ENCODE measurements at places on chromosomes 11 and 22.
A peak's percentile ranks its signal among the peaks of the same experiment; 100 is the strongest.

DNA sequence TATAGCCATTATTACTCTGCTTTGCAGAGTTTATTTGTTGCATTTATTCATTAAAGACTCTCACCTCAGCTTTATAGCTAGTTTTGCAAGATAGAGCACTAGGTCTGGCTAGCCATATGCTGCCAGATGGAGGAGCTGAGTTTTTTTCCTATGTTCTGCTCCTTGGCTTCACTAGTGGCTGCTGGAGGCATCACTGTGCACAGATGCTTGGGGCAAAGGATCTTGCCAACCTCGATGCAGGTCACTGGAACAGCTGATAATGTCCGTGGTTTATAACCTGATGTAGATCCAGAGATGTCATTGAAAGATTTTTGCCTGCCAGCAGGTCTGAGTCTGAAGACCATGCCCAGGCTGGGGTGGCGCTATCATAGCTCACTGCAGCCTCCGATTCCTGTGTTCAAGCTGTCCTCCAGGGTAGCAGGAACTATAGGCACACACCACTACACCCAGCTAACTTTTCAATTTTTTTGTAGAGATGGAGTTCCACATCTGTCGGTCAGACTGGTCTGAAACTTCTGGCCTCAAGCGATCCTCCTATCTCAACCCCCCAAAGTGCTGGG lies 63.2 kb downstream of the PACS1 start:
- no peak for DNase-seq

DNA sequence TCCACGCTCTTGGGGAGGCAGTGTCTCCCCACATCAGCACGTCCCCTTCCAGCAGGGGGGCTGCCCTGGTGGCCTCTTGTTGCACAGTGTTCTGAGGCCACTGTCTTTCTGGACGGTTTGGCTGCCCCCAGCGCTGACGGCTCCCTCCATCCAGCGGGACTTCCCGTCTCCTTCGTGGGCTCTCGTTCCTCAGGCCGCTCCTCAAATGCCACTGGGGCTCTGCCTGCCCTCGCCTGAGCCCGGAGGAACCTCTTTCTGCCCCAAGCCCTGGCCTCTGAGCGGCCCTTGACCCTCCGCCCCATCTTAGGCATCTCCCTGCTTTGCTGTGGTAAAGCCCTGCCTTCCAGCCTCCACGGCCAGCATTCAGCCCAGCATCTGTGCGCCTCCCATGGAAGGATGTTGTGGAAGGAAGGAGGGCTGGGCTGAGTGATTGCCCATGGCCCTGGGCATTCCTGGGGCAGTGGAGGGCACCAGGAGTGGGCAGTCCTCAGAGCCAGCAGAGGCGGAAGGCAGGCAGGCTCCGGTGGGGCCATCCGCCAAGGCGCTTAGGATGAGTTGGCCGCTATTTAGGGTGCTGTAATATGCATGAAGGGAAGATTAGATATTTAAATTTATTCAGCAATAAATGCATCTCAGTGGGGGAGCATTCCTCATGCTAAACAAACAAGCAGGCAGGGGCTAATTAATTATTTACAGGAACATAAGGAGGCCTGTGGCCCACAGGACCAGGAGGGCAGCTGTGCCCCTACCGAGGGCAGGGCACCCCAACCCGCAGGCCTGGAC lies 17.8 kb downstream of the OTUB1 start:
- no peak for DNase-seq

- no peak for DNase-seq
Observed at GRCh38 chr11:11016068-11016467, 158.2 kb upstream of the ZBED5 start.

GRCh38 chr11:130890039-130890745 lies 26.1 kb downstream of the SNX19 start:
- no peak for DNase-seq

DNA sequence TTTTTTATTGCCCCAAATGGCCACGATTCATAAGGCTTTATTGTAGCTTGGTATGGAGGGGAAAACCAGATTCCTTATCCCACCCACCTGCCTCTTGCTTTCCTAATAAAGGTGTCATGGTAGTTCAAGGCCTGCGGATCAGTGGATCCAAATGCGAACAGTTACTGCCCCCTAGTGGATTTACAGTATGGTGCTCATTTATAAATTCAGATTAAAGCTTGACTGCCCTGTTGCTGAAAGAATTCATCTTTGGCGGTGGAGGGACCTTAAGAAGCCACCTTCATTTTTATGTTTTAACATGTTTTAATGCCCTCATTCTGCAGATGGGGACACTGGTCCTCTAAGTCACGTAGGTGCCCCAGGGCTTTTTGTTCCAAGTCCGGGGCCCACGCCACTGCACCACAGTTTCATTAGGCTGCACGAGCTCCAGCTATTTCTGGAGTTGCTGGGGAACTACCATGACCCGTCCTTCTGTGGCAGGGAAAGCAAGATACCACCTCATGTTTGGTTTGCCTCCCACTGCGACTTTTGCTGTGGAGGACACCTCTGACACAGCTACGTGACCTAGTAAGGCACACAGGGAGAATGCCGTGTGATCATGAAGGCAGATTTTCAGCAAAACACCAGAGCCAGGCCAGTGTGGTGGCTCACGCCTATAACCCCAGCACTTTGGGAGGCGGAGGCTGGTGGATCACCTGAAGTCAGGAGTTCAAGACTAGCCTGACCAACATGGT lies 15.6 kb upstream of the INCENP start:
- no peak for DNase-seq

- DNase-seq, result no peak
Observed at GRCh38 chr11:85694385-85694980, 8.5 kb upstream of the CCDC89 start.

GRCh38 chr11:101860696-101861427 lies 53.9 kb upstream of the CEP126 start:
- no peak for DNase-seq

DNA sequence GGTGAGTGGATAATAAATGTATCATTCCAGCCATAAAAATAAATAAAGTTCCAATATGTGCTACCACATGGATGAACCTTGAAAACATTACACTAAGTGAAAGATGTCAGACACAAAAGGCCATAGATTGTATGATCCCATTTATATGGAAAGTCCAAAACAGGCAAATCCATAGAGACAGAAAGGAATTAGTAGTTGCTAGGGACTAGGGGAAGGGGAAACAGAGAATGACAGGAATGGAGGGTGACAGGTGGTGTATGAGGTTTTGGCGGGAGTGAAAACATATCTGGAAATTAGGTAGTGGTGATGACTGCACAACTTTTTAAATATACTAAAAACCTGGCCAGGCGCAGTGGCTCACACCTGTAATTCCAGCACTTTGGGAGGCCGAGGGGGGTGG lies 15.2 kb upstream of the CARD10 start:
- DNase-seq, result no peak

GRCh38 chr11:46450846-46451477 lies 59.4 kb upstream of the CHRM4 start:
- no peak for DNase-seq

DNA sequence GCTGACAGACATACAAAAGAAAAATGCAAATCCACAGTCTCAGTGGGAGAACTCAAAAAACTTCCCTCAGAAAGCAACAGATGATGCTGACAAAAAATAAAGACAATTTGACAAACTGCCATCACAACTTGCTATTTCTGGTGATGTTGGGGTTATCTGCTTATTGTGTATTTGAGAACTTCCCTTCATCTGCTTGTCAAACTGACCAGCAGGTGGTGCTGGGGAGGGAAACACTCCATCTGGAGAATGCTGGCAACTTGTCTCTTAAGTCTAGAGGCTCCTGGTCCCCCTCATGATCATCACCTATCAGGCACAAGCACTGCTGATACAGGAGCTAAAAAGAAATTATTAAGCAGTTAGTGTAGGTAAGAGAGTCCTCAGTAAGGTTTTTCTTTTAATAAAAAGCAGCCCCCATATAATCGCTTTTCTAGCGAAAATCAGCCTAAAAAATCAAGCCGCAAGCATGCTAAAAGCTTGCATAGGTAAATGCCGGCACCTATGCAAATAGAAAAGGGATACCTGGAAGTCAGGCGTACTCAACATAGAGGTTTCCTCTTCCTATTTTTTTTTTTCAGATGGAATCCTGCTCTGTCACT lies 9.8 kb upstream of the FAM111B start:
- peak; percentile 50 for DNase-seq

GRCh38 chr11:129817534-129818051 lies 1.9 kb downstream of the TMEM45B start:
- DNase-seq, result no peak

DNA sequence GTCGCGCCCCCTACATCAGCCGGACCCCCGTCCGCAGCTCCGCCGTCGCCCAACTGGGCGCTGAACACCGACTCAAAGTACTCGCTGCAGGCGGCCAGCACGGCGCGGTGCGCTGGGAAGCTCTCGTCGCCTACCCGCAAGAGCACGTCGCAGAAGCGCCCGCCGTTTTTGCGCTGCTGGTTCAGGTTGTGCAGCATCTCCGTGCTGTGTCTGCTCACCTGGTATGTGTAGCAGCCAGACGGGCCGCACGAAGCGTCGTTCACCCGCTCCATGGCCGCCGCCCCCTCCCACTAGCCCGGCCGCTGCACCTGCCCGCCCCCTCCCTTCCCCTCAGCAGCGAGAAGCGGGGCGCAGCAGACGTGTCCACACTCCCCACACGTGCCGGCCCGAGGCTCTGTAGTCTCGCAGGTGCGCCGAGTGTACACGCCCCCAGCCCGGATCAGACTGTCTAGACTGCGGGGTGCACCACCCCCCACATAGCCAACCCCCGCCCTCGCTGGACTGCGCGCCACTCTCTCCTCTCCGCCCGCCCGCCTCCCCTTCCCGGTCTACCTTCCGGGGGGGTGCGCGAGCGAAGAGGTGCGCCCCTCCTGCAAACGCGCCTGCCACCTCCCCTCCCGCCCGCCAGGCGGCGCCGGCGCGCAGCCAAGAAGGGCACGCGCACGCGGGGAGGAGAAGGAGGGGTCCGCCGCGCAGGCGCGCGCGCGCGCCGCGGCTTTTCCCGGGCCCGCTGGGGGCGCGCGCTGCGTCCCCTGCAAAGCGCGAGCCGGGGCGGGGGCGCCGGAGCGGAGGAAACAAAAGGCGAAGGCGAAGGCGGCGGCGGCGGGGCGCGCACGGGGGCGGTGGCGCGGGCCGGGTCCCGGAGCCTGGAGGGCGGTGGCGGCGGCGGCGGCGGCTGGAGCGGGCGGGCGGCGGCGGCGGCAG lies 553 bp downstream of the PATZ1 start:
- DNase-seq, result peak; percentile 79

GRCh38 chr11:10803676-10804075 lies 5.0 kb downstream of the EIF4G2 start:
- no peak for DNase-seq

GRCh38 chr11:46489656-46490560 lies 98.3 kb upstream of the CHRM4 start:
- no peak for DNase-seq

- DNase-seq, result no peak
Observed at GRCh38 chr11:96111308-96111707, 187.4 kb upstream of the MTMR2 start.

DNA sequence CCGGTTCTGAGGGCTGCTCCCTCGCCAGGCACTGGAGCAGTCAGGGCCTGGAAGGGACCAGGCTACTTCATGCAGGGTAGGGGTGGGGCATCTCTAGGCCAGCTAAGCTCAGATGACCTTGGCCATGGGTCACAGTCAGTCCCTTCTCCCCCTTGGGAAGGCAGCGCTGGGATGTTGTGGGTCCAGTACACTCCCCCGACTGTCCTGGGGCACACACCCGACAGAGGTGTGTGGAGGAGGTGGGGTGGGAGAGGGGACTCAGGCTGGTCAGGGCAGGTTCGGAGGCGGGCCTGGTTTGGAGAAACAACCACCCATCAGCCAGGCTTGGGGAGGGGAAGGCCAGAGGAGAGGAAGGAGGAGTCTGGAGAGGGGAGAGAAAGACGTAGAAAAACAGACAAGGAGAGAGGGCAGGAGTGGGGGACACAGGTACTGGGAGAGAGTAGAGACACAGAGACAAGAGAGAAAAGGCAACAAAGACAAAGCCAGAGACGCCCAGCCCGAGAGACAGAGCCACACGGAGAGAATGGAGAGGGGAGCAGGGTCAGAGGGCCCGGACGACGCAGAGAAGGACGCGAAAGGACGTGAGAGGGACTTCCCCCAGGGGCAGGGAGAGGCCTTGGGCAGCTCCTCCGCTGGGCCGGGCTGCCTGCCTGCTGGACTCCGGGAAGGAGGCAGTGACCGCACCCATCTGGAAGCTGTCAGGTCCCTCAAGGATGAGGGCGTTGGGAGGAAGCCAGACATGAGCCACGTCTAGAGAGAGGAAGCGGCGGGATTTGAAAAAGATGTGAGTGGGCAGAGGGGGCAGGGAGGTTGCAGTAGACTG lies 30.6 kb upstream of the TSKU start:
- no peak for DNase-seq

DNA sequence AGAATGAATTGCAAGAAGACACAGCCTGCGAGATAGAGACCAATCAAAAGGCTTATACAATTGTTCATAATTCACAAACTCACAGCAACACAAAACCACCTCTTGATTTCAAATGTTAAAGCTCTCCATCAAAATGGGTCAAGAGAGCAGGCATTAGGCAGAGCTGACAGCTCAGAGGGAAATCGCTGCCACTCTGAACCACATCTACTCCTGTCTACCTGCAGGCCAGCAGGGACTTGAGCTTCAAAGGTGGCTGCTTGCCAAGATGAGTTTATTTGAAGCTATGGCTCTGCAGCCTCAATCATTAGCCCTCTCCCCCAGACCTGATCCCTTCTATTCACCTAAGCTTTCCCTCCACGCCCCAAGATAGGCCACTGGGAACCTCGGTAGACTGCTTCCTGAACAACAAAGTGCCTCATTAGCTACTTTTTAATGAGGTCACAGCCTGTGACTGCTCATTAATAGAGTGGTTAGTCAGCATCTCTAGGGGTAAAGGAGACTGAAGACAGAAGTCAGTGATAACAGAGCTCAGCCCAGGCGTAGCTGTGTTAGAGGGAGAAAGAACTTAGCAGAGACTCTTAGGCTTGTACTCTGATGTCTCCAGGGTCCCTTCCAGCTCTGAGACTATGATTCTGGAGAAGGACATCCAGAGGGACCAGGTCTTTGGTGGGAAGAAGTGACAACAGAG lies 21.2 kb upstream of the OR10A5 start:
- no peak for DNase-seq

- DNase-seq, result no peak
Observed at GRCh38 chr11:10289765-10290380, 4.1 kb downstream of the SBF2 start.

GRCh38 chr22:25120093-25120561 lies 79.5 kb upstream of the CRYBB3 start:
- DNase-seq, result no peak

DNA sequence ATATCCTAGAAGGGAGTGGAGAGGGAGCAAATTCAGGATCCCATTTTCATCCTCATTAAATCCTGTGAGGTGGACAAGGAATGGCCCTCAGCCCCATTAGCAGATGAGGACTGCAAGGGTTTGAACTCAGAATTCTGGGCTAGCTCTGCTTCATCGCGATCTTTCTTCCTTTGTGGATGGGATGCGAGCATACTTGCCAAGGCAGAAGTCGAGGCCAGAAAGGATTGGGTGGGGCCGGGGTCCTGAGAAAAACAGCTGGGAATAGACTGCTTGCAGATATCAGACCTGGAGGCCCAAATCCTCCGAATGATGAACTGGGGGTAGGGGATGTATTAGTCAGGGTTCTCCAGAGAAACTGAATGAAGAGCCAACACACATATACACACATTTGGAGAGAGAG lies 179.0 kb downstream of the CHST1 start:
- DNase-seq, result no peak

GRCh38 chr11:113373306-113373705 lies 14.3 kb upstream of the ANKK1 start:
- no peak for DNase-seq

GRCh38 chr11:112025707-112026106 lies 499 bp downstream of the DLAT start:
- DNase-seq, result no peak
